Stimulated activated CD4-positive, alpha-beta T cell treated with anti-CD3 and anti-CD28 coated beads, Interleukin-2, amount 100 ng/mL, for 24 hours (primary cell): ENCODE measurements at places on chromosomes 5 and 9.

GRCh38 chr5:118723021-118723338 lies 265.4 kb downstream of the DTWD2 start:
- DNase-seq, result no peak

GRCh38 chr5:96780626-96781025 lies 27.1 kb downstream of the ERAP1 start:
- no peak for DNase-seq

- DNase-seq, result no peak
Measured at GRCh38 chr5:150038547-150038946, 38.0 kb downstream of the HMGXB3 start.

DNA sequence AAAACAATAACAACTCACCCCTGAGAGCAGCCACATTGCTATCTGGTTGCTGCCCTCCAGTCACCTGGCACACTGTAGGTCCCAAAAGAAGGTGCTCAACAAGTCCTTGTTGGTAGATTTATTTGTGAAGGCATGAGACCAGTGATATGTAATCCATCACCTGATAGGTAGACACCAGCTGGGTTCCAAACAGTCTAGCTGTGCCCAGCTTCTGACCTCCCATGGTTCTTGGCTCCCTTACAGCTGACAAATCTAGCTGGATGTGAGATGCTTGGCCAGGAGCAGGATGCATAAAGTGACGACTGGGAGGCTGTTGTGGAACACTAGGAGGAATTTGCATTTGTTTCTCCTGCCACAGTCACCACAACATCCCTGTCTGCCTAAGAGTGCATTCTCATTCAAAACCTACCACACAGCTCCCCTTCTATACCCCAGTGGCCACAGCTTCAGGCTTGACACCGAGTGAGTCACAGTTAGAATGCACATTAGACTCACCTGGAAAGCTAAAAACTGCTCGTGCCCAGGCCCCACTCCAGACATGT lies 7.8 kb upstream of the VLDLR start:
- DNase-seq, result no peak

DNA sequence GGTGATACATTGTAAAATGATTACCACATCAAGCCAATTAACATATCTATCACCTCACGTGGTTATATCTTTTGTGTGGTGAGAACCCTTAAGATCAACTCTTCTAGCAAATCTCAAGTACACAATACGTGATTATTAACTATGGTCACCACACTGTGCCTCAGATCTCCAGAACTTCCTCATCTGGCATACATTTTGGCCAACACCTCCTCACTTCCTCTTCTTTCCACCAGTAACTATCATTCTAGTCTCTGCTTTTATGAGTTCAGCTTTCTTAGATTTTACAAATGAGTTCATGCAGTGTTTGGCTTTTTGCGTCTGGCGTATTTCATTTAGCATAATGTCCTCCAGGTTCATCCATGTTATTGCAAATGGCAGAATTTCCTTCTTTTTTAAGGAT lies 35.8 kb downstream of the PRKACG start:
- no peak for DNase-seq

DNA sequence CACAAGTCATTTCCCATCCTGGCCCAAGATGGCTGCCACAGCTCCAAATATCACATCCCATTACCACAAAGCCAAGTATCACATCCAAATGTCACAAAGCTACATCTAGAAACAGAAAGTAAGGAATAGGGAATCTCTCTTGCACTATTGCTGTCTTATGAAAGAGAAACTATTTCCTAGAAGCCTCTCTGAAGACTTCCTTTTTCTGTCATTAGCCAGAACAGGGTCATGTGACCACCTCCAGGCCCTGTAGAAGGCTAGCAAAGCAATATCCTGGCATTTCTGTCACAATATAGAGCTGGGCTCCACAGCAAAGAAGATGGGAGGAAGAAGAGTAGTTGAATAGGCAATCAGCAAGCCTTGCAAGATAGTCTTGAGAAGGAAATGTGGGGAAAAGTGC lies 99.2 kb downstream of the SH3TC2 start:
- no peak for DNase-seq

DNA sequence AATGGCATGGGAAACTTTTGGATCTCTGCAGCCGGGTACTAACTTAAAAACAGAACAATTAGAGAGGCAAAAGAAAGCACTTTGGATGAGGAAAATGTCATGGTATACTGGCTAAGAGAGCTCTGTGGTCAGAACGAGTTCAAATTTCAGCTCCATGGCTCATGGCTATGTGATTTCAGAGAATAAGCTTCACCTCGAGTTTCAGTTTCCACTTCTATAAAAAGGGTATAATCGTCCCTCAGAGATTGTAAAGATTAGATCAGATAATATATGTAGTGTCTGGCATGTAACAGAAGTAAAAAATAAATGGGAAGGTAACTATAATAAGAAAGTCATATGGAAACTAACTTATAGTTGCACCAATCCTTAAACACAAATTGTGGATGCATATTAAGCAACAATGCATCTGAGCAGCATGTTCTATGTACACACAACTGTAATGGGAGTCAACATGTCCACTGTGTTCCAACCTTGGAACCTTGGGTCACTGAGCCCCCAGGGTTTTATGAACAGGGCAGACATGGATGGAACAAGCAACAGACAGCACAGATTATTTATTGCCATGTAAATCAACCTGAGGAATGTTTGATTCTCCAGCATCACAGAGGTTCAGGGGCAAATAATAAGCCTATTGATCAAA lies 145.4 kb downstream of the MAPKAP1 start:
- DNase-seq, result no peak

GRCh38 chr5:178337334-178337741 lies 104.7 kb upstream of the PHYKPL start:
- DNase-seq, result no peak

DNA sequence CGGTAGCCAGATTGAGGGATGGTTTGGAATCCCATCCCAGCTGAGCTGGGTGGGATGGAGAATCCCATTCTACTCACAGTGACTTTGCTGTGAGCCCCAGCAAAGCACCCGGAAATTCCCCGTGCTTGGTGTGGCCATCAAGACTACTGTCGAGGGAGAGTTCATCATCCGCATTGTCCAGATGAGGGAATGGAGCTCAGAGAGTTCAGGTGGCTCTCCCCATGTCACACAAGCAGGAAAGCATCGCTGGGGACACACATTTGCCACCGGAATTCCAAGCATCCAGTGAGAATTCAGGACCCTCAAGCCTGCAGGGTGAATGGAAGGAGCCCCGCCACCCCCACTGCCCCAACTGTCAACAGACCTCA lies 54.4 kb downstream of the HRH2 start:
- DNase-seq, result no peak

DNA sequence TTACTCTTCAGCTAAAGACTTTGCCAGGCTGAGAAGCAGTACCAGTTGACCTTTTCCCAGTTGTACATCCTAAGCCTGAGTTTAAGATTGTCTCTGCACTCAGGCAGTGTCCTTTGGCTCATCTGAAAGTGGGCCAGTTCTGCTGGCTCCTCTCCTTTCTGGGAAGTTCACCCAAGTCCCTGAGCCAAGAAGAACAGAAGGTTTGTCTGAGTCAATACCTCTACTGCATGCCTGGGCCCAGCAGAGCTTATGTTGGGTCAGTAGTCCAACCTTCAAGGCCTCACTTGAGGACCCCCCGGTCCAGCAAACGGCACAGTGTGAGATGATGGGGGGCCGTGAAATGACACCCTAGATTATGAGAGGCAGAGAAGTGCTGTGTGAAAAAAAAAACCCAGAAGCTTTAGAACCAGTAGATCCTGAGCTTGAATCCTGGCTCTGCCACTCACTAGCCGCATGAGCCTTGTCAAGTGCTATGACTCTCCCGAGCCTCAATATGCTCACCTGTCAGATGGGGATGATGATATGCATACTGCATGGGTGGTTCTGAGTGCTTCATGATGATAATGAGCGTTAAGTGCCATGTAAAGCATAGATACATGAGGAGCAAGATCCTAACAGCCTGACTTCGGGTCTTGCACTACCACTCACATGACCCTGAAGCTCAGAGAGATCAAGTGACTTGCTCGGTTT lies 156.0 kb downstream of the MACROH2A1 start:
- peak; percentile 4 for DNase-seq

DNA sequence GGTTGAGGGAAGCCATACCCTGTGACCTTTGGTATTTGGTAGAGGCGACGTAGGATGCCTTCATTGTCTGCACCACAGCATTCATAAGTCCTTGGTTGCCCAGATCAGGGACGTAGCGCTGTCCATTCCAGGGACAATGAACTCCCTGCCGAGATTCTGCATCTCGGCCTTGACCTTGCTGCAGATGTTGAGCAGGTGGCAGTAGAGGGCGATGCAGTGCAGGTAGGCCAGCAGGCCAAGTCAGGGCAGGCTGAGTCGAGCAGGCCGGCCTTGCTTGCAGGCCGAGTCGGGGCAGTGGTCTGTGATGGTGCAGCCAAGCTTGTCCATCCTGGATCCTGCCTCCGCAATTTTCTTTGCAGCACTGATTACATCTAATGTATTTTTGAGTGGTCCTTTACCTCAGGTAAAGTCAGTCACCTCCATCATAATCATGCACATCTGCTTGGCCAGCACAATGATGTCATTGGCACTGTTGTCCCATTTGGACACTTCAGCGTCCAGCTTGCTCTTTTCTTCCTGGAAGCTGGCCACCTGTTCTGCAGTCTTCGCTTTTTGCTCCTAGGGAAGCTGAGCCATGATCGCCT lies 93.4 kb upstream of the CCDC112 start:
- DNase-seq, result peak; percentile 19

DNA sequence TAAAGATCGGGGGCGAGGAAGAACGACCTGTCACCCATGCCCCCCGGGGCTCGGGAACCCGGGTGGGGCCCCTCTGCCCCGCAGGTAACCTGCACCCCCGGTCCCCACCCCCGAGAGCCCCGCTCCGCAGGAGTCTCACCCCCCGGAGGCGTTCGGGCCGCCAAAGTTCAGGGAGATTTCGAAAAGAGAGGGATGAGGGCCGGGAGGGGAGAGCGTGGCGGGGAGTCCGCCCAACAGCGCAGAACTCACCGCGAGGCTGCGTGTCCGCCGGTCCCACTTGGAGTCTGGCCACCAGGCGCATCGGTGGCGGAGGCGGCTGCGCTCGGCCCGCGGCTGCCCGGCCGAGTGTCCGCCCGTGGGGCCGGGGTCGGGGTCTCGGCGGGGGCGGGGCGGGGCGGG lies at the start of gene PHF19:
PHF19 (minus strand) TSS at position 347 of the 399 bp plus-strand sequence. CDS start 2,447 bp downstream, outside the sequence.
- peak; percentile 62 for DNase-seq

GRCh38 chr5:166507810-166508425 lies 1783.5 kb upstream of the WWC1 start:
- no peak for DNase-seq

DNA sequence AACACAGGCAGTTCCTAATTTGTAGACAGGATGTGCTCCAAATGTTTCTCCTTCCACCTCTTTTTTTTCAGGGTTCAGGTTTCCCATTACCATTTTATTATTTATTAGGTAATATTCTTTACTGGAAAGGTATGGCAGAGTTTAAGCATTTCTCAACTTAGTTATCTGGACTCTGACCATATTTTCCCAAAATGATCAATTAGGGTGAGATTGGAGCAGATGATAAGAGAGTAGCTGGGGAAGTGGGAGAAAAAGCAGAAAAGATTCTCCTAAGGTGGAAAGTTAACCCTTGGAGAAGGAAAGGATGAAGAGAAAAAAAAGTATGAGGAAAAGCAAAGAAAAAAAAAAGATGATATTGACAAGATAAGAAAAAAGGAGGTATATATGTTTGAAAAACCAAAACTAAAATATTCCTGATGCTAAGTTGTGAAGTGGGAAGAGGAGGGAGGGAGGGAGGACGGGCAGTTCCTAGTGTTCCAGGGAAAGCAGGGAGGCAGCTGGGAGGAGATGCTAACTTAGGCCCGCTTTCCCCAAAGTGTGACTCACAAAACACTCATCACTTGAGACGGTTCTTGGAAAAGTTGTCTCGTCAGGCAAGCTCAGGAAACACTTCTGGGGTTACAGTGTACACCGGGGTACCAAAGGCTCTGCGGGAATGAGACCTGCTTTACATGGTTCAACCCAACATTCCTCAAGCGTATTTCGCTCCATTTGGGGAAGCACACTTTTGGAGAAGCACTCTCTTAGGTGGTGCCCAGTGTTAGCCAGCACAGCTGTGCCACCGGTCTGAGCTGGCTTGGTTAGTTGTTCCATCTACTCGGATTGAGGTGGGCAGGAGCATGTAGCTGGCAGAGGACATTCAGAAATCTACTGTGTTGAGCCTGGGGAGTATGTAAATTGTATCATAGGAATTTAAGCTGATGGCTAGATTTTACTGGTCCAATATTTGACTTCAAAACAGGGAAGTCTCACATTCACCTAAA lies 35.1 kb downstream of the B4GALT1 start:
- no peak for DNase-seq

- DNase-seq, result peak; percentile 62
Measured at GRCh38 chr9:95508968-95509850, 7.6 kb downstream of the PTCH1 start.

GRCh38 chr5:147057051-147057450 lies 177.8 kb upstream of the STK32A start:
- DNase-seq, result no peak

DNA sequence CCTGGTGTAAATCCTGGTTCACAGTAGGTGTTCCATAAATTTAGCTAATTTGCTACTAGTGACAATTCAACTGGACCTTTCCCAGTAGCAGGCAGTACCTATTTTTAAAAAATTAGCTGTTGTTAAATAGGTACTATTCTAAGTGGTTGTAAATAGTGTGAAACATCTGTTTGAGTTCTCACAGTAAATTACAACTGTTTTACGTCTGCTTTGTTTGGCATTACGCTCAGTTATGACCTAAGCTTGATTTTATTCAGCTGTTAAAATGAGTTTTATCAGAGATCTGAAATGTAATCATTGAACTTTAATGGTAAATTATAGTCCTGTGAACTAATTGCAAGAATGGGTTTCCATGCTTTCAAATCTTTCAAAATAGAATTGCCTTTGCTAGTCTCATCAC lies 93.9 kb downstream of the GPBP1 start:
- no peak for DNase-seq

- no peak for DNase-seq
Measured at GRCh38 chr5:18745042-18745987, 1111.1 kb downstream of the TAF11L14 start.

GRCh38 chr5:54275361-54275760 lies 35.0 kb downstream of the ARL15 start:
- DNase-seq, result no peak

DNA sequence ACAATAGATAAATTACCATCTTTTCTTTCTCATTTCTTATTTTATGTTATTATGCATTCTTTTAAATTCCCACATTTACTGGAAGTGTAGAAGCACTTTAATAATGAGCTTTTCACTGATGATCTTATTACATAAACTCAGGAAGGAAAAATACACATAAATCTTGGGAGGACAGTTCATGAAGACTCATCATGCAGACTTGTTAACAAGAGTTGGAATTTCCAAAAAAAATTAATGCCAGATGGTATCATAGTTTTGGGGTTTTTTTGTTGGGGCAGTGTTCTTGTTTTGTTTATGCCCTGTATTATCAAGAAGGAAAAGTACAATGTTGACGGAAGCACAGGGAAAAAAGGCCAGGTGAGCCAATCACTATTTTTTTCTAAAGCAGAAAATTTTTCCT lies 35.1 kb downstream of the CEMIP2 start:
- no peak for DNase-seq

GRCh38 chr5:32001707-32002106 lies 172.4 kb downstream of the GOLPH3 start:
- no peak for DNase-seq
